ENCODE measurements at places on chromosomes 7 and 10.

GRCh38 chr10:131703941-131704340 is 196.9 kb upstream of the PPP2R2D start:
- no peak for DNase-seq

DNA sequence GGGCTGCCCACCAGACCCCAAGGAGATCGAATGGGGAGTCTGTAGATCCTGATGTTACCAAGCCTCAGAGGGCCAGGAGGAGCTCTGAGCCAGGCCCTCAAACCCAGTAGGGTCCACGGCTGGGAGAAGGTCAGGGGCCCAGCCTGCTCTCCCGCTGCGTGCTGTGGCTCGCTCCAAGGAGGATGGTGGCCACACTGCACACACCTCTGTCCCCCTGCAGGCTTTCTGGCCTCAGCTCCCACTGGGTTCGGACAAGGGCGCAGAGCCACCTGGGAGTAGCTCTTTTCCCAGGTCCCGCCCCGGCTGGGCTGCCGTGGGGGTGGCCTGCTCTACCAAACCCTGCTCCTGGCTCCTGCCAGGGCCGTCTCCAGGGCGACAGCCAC is 175.8 kb downstream of the ZNF248 start:
- DNase-seq: no peak

GRCh38 chr7:50266635-50267386 is 37.7 kb upstream of the IKZF1 start:
- DNase-seq: no peak

- DNase-seq: no peak
Observed at GRCh38 chr10:59877191-59877671, 29.1 kb downstream of the CCDC6 start.

- no peak for DNase-seq
Observed at GRCh38 chr10:94286901-94287300, 75.8 kb downstream of the NOC3L start.

- no peak for DNase-seq
Observed at GRCh38 chr10:70967591-70968587, 79.5 kb upstream of the PCBD1 start.

- no peak for DNase-seq
Observed at GRCh38 chr7:1130021-1130990, 29.7 kb downstream of the ZFAND2A start.

GRCh38 chr10:96709525-96709924 is 10.8 kb downstream of the PIK3AP1 start:
- DNase-seq: no peak

DNA sequence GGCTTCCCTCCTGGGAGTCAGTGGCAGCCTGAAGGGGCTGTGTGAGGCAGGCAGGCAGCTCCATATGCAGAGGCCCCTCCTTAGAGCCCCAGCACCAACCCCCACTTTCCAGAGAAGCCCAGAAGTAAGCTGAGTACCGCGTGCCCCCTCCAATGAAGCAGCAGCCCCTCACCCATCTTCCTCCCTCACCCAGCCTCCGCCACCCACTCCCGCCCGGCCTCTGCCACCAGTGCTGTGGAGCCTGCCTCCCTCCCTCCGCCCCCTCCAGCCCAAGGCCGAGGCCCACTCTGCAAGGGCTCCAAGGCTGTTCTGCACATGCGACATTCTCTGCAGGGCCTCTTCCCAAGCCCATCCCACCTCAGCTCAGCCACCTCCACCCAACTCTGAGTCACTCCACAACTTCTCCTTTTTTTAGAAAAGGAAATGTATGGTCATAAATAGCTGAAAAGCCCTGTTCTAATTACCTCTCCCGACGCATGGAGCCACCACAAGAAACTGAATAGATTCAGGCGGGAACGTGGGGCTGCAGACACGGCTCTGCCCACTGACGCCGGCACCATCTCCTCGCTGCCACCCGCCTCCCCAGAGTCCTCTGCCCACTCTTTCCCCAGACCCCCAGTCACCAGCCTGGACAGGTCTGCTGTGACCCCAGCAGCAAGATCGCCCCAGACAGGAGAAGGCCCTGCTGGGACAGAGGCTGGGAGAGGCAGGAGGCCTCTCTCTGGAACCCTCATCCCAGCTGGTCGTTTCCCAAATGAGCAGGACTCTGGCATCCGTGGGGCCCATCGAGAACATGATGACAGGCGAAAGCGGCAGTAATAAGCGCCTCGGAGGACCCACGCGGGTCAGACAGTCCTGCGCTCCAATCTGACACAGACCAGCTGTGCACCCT is 213.9 kb downstream of the MAD1L1 start:
- no peak for DNase-seq

DNA sequence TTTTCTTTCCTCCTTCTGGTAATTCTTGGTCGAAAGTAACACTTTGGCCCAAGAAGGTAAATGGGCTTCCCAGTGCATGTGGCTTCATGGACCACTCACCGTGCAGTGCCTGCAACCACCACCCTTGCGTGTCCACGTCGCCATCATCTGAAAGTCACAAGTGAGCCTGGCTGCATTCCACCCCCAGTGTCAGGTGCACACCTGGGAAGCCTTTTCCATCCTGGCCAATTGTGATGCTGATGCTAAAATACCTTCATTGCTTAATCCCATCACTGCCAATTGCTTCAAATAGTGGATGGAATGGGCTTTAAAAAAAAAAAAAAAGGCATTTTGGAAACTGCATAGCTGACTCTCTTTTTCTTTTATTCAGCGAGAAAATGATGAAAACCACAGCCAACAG is 228.9 kb downstream of the ARHGAP21 start:
- no peak for DNase-seq

DNA sequence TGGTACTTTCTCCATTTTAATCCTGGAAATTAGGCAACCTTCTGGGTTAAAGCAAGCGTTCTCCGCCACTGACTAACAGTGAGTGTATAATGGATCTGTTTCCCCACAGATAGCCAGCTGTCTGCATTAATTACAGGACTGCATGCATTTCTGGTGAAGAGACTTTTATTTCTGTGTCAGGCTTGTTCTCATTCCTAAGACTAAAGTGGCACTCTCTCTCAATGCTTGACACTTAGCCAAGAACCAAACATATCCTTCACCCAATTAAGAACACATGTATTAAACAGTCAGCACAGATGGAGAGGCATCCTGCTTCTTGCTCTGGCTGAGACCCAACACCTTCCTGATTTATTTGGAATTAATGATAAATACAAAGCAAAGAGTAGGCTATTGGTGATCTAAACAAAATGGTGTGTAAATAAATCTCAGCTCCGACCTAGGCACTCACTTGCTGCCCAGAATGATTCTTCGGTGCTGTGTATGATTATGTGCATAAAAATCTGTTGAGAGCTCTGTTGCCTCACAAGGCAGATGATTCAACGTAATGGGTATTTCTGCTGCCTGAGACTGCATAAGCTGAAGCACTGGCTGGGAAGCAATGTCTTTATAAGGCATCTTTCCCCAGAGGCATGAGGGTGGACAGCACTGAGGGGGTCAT is 16.8 kb downstream of the CALU start:
- no peak for DNase-seq

DNA sequence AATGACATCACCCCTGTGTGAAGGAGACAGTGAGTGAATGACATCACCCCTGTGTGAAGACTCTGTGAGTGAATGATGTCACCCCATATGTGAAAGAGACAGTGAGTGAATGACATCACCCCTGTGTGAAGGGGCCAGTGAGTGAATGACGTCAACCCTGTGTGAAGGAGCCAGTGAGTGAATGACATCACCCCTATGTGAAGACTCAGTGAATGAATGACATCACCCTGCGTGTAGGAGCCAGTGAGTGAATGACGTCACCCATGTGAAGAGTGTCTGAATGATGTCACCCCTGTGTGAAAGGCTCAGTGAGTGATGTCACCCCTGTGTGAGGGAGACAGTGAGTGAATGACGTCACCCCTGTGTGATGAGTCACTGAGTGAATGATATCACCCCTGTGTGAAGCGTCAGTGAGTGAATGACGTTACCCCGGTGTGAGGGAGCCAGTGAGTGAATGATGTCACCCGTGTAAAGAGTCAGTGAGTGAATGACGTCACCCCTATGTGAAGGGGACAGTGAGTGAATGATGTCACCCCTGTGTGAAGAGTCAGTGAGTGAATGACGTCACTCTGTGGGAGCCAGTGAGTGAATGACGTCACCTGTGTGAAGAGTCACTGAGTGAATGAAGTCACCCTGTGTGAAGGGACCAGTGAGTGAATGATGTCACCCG is 478.1 kb downstream of the PTPRN2 start:
- DNase-seq: no peak

DNA sequence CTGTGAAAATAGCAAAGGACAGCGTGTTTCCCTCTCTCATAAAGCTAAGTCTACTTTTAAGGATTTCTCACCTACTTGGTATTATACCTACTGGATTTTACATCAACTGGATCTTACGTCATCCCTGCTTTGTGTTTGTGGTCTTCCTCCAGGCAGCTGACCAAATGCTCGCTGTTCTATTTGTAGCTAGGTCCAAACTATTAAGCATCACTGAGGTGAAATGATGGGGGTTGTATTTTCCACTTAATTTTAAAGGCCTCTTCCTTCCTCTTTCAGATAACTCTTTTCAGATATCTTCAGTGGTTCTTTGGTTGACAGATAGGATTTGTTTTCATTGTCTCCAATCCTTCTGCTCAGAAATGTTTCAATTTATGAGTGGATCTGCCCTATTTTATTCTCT is 169.7 kb downstream of the RNLS start:
- no peak for DNase-seq

- DNase-seq: no peak
Observed at GRCh38 chr7:146660839-146661238, 544.2 kb downstream of the CNTNAP2 start.

DNA sequence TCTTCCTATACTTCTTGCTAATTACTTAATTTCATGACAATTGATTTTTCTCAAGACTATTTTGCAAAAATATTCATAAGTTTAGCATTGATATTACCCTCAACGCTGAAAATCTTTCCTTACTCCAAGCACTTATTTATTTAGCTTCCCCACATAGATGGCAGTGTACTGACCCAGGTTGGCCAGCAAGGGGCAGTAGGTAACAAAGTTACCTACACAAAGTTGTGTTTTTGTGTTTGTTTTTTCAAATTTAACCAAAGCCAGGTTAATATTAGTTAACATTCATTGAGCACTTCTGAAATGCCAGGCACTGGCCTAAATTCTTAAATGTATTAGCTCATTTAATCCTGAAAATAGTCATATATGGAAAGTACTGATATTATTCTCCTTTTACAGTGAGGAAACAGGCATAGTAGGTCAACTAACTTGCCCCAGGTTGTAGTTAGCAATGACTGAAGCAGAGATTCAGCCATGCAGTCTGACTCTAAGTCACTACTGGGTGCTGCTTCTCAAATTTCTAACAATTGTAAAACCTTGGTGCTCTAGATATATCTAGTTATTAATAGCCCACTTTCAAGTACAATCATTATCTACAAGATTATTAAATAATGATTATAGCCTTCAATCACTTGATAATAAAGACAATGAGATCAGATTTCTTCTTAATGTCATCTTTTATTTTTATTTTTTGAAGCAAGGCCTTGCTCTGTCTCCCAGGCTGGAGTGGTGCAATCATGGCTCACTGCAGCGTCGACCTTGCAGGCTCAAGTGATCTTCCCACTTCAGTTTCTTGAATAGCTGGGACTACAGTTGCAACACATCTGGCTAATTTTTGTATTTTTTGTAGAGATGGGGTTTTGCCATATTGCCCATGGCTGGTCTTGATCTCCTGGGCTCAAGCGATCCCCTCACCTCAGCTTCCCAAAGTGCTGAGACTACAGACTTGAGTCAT is 5.8 kb upstream of the GGCT start:
- DNase-seq: peak; percentile 28

DNA sequence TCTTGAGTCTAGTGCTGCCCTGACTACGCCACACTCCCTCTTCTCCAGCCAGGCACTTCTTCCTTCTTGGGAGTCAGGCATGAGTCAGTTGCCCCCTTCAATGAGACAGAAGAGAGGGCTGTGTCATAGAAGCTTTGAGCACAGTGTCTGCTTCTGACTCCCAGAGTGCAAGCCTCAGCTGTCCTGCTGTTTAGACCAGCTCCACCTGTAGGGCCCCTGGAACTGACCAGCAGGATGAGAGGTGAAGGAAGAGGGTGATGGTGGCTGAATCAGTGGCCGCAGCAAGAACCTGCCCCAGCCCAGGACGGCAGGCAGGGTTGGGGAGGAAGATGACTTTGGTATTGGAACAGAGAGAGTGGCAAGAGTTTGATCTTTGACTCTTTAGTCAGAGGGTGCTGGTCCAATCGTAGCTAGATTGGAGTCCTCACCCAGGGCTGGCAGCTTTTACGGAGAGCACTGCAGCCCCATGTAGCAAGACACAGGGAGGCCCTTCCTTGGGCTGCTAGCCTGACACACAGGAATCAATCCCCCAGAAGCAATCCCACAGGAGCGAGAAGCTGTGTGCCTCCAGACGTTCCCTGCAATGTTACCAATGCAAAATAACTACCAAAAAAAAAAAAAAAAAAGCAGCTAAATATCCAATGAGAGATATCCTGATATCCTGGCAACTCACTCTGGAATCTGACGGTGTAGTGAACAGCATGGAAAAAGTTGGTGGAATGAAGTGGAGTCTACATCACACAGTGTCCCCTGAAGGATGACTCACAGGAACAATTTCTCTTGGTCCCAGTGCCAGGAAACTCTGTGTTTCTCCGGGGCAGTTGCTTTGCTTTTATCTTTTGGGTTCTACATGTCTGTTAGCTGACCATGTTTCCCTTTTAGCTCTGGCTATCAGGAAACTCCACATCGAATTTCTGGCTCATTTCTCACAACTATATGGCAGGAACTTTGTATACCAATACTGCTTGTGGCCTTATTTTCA is 6.9 kb downstream of the C10orf62 start:
- DNase-seq: no peak

- DNase-seq: no peak
Observed at GRCh38 chr7:5629941-5630340, 151.5 kb downstream of the RNF216 start.

- DNase-seq: no peak
Observed at GRCh38 chr10:100697070-100697469, 48.3 kb upstream of the PAX2 start.

DNA sequence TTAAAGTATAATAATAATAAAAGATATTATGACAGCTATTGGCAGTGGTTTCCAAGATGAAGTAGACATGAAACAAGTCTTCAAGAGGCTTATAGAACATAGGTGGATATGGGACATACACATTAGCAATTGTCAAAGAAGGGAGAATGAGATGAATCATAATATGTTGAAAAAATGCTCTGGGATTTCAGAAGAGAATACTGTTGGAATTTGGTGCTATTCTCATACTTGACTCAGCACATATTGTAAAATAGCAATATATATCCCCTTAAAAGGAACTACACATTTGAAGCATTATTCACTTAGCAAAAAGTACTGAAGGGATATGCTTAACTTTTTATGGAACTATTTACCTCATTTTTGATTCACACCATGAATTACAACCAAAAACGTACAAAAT is 577.2 kb upstream of the PCDH15 start:
- no peak for DNase-seq

DNA sequence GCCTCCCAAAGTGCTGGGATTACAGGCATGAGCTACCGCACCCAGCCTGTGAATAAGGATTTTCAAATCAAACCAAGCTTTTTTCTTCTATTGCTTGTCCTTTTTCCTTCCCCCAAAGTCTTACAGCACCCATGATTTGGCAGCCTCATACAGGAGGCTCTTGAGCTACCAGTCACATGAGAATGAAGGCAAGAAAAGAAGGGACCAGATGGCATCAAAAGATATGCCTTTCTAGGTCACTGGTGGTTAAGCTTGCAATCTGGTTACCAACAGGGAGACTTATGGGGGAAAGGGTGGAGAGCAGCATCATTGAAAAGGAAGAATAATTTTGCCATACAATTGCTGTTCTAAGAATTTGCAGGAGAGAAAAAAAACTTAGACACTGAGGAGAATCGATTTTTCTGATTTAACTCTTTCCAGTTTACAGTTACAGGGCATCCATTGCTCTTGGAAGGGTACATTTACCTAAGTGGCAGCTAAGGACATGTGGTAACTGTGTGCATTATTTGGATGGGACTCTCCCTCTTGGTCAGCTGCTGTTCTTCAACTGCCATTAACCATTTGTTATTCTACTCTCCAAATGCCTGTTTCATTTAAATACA is 29.5 kb downstream of the SMNDC1 start:
- DNase-seq: no peak

All from NCI-H1048 (cell line).